Activated T-cell treated with anti-CD3 and anti-CD28 coated beads, Interleukin-2, amount 50 U/mL, for 72 hours (primary cell): ENCODE measurements at places on chromosomes 6 and 20. TPM values are rescaled to one million over a fixed set of nuclear protein-coding genes. Genes with fewer than 3 reads are reported as not detected.

- peak overlapping the region; percentile 97 for H3K4me3 ChIP-seq
- H3K4me1 ChIP-seq: peaks cover 58% of the 10 kb centered on the region
- no peak for DNase-seq
- H3K36me3 ChIP-seq: no peaks in the 10 kb centered on the region
- no peak overlapping the region for H3K27ac ChIP-seq
These were observed 1.2 kb downstream of the ENTPD6 start for GRCh38 chr20:25196786-25197120.

GRCh38 chr20:31829731-31830130 is 10.6 kb downstream of the MYLK2 start:
- no peaks in the 10 kb centered on the region for H3K4me1 ChIP-seq
- DNase-seq: no peak
- no peaks in the 10 kb centered on the region for H3K36me3 ChIP-seq
- H3K27ac ChIP-seq: no peak overlapping the region
- no peak overlapping the region for H3K4me3 ChIP-seq

- no peaks in the 10 kb centered on the region for H3K27me3 ChIP-seq
- no peaks in the 10 kb centered on the region for H3K36me3 ChIP-seq
- no peak overlapping the region for H3K27ac ChIP-seq
- no peak overlapping the region for H3K4me3 ChIP-seq
- H3K4me1 ChIP-seq: peaks cover 19% of the 10 kb centered on the region
These were observed 8.9 kb downstream of the TIAM2 start for GRCh38 chr6:155004017-155004416.

DNA sequence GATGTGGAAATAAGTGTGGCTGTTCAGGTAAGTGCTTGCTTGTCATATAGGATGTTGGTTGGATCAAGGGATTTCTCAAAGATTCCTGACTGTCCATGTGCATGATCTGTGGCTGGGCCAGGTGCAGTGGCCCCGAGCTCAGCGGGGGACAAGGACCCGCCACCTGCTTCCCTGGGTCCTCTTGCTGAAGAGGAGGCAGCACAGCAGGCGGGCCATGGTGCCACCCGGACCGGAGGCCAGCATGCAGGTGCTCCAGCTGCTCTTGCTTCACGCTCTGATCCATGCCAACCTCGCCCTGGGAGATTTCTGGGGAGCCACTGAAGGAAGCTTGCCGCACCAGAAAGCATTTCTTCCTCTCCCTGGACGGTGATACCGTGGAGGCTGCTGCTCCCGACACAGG is 173.8 kb downstream of the HIVEP2 start:
- peaks cover 55% of the 10 kb centered on the region for H3K36me3 ChIP-seq
- peaks cover 73% of the 10 kb centered on the region for H3K4me1 ChIP-seq
- H3K27me3 ChIP-seq: no peaks in the 10 kb centered on the region

GRCh38 chr20:12044969-12045368 is 127.3 kb downstream of the BTBD3 start:
- H3K27ac ChIP-seq: no peak overlapping the region
- no peaks in the 10 kb centered on the region for H3K4me1 ChIP-seq
- DNase-seq: no peak
- H3K4me3 ChIP-seq: no peak overlapping the region
- H3K36me3 ChIP-seq: no peaks in the 10 kb centered on the region

GRCh38 chr6:120384671-120385070 is 949.6 kb downstream of the TBC1D32 start:
- no peak overlapping the region for H3K27ac ChIP-seq
- no peaks in the 10 kb centered on the region for H3K27me3 ChIP-seq
- no peaks in the 10 kb centered on the region for H3K36me3 ChIP-seq
- H3K4me1 ChIP-seq: no peaks in the 10 kb centered on the region
- no peak for DNase-seq

DOK5 gene
- 0.99 TPM for total RNA-seq

GRCh38 chr20:16111172-16111832 is 461.9 kb downstream of the KIF16B start:
- H3K4me3 ChIP-seq: no peak overlapping the region
- no peaks in the 10 kb centered on the region for H3K36me3 ChIP-seq
- no peak for DNase-seq
- H3K27ac ChIP-seq: no peak overlapping the region
- no peaks in the 10 kb centered on the region for H3K4me1 ChIP-seq
- no peaks in the 10 kb centered on the region for H3K27me3 ChIP-seq

DNA sequence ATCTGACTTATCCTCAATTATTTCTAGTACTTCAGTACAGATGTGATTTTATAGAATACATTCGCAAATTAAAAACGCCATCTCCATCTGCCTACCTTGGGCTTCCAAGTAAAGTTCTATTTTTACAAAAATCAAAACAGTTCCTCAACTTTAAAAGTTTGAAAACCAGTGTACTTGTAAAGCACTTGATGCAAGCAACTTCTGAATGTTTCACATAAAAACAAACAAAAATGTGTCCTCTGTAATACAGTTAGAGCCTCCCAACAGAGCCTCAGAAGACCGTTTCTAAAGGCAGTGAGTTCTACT is 384 bp upstream of the MANEA start:
- peak overlapping the region; percentile 99 for H3K27ac ChIP-seq
- H3K4me1 ChIP-seq: peaks cover 53% of the 10 kb centered on the region

DNA sequence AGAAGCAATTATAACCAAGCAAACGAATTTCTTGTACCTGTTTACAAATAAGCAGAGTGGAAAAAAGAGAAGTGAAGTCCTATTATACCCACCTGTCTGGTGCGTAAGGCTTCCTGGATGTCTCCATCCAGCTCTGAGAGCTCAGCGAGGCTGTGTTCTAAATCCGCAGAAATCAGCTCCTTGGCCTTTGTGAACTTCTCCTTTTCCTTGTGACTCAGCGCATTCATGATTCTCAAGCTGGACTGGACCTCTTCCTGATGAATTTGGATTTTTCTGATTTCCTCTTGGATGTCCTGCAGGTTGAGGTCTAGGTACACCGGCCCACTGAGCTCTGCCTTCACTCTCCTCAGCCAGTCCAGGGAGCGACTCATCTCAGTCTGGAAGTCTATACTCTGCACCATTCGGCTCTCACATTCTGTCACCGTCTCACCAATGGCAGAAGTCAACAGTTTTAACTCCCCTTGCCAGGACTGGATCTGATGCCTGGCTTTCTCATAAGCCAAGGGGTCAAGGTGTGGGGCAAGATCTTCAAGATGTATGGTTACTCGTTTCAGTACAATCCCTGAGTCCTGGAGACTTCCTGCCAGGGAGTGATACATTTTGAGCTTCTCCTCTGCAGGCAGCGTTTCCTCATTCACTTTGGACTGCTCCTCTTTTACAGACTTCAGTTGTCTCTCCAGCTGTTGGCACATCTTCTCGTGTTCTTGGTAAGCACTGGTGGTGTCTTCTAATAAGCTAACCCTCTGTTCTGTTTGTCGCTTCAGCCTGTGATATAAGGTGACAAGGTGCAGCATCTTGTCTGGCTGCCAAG is 307.3 kb downstream of the SYNE1 start:
- H3K4me1 ChIP-seq: no peaks in the 10 kb centered on the region
- no peaks in the 10 kb centered on the region for H3K36me3 ChIP-seq
- H3K4me3 ChIP-seq: no peak overlapping the region
- no peak for DNase-seq

GRCh38 chr6:107342144-107342543 is 117.2 kb downstream of the PDSS2 start:
- DNase-seq: no peak
- no peak overlapping the region for H3K27ac ChIP-seq
- no peaks in the 10 kb centered on the region for H3K36me3 ChIP-seq
- no peak overlapping the region for H3K4me3 ChIP-seq
- no peaks in the 10 kb centered on the region for H3K27me3 ChIP-seq
- H3K4me1 ChIP-seq: no peaks in the 10 kb centered on the region

OR2B6 gene
- 0.43 TPM for total RNA-seq

DNA sequence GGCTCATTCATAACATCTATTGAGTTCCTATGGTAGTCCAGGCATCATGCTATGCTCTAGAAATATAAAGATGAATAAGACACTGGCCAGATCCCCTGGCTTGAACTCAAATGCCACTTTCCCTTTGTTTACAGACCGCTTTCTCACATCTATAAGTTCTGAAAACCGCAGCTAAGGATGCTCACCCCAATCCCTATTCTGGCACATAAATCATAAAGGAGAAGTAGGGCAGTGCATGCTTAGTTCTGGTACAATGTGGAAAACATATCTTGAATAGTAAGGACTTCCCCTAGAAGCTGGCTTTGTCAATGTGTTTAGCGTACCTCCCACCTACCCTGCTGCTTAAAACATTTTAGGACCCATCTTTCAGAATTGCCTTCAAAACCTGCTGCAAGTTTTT is 26.4 kb downstream of the MRS2 start:
- no peak for DNase-seq
- no peak overlapping the region for H3K27ac ChIP-seq
- no peaks in the 10 kb centered on the region for H3K4me1 ChIP-seq

GRCh38 chr6:16370943-16371342 is 132.6 kb downstream of the GMPR start:
- no peak overlapping the region for H3K27ac ChIP-seq
- peaks cover 7% of the 10 kb centered on the region for H3K4me1 ChIP-seq
- H3K36me3 ChIP-seq: peaks cover 3% of the 10 kb centered on the region
- DNase-seq: no peak

- peaks cover 1% of the 10 kb centered on the region for H3K36me3 ChIP-seq
- no peaks in the 10 kb centered on the region for H3K4me1 ChIP-seq
- H3K27me3 ChIP-seq: peaks cover 45% of the 10 kb centered on the region
- H3K27ac ChIP-seq: no peak overlapping the region
These were observed 2.4 kb upstream of the PPP1R3G start for GRCh38 chr6:5082487-5083306.

CCN6 gene
- total RNA-seq: 0.74 TPM

- no peaks in the 10 kb centered on the region for H3K27me3 ChIP-seq
- peak overlapping the region; percentile 46 for H3K27ac ChIP-seq
- H3K4me1 ChIP-seq: peaks cover 77% of the 10 kb centered on the region
- peak overlapping the region; percentile 38 for H3K4me3 ChIP-seq
- no peaks in the 10 kb centered on the region for H3K36me3 ChIP-seq
These were observed 18.2 kb upstream of the MYB start for GRCh38 chr6:135162678-135163439.

- H3K27ac ChIP-seq: no peak overlapping the region
- peaks cover 10% of the 10 kb centered on the region for H3K4me1 ChIP-seq
- H3K27me3 ChIP-seq: peaks cover 25% of the 10 kb centered on the region
- H3K36me3 ChIP-seq: no peaks in the 10 kb centered on the region
- H3K4me3 ChIP-seq: peak overlapping the region; percentile 74
These were observed 61.2 kb downstream of the RSPH3 start for GRCh38 chr6:158938811-158939254.
